ENCODE measurements at places on chromosomes 5 and 9. TPM values are rescaled to one million over a fixed set of nuclear protein-coding genes. Genes with fewer than 3 reads are reported as not detected.

DNA sequence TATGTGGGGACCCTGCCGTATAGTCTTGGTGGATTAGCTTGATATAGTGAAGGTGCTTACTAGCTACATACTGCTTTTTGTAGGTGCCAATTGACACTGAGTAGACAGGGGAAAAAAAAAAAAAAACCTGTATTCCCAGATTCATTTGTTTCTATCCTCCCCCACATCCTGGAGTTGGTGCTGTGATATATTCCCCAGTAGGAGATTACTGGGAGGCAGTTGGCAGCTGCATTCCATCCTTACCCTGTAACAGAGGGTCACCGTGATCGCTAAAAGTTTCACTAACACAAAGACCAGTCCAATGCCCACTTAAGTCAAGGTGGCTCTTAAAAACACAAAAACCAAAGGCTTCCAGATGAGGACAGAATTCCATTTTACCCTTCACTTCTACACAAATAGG lies 27.4 kb upstream of the TOMM5 start:
- no peak overlapping the region for H3K4me3 ChIP-seq
- no peak overlapping the region for H3K27ac ChIP-seq
- DNase-seq, result no peak
- H3K4me1 ChIP-seq, result no peaks in the 10 kb centered on the region

DNA sequence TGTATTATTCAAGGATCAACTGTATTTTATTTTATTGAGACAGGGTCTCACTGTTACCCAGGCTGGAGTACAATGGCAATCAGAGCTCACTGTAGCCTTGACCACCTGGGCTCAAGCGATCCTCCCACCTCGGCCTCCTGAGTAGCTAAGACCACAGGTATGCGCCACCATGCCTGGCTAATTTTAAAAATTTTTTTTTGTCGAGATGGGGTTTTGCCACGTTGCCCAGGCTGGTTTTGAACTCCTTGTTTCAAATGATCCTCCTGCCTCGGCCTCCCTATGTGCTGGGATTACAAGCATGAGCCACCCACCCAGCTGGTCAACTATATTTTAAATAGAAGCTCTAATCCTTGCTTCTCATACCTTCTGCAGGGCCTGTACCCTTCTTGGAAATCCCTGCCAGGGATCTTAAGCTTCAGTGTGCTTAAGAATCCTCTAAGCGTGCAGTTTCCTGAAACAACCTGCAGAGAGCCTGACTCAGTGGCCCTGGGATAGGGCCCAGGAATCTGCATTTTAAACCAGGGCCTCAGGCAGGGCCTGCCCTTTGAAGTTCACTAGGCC lies 2.9 kb downstream of the AKNA start:
- H3K4me1 ChIP-seq, result peaks cover 82% of the 10 kb centered on the region
- H3K27me3 ChIP-seq, result no peaks in the 10 kb centered on the region
- peak overlapping the region; percentile 77 for H3K4me3 ChIP-seq

CMBL gene
- total RNA-seq, result 21.7 TPM

GRCh38 chr5:28862137-28862859 lies 1823.9 kb upstream of the CDH9 start:
- no peaks in the 10 kb centered on the region for H3K36me3 ChIP-seq
- H3K4me1 ChIP-seq, result no peaks in the 10 kb centered on the region
- H3K27ac ChIP-seq, result no peak overlapping the region
- no peaks in the 10 kb centered on the region for H3K27me3 ChIP-seq
- no peak for DNase-seq

- no peaks in the 10 kb centered on the region for H3K36me3 ChIP-seq
- peak overlapping the region; percentile 73 for H3K4me3 ChIP-seq
- no peak for DNase-seq
- peak overlapping the region; percentile 78 for H3K27ac ChIP-seq
Observed at GRCh38 chr9:110050925-110051355, 157.0 kb downstream of the C9orf152 start.

GPX3 gene
- total RNA-seq, result 855 TPM

NIM1K gene
- total RNA-seq, result 4.8 TPM

SLC25A2 gene
- total RNA-seq, result 0.71 TPM

UGT3A2 gene
- total RNA-seq, result not detected

DNA sequence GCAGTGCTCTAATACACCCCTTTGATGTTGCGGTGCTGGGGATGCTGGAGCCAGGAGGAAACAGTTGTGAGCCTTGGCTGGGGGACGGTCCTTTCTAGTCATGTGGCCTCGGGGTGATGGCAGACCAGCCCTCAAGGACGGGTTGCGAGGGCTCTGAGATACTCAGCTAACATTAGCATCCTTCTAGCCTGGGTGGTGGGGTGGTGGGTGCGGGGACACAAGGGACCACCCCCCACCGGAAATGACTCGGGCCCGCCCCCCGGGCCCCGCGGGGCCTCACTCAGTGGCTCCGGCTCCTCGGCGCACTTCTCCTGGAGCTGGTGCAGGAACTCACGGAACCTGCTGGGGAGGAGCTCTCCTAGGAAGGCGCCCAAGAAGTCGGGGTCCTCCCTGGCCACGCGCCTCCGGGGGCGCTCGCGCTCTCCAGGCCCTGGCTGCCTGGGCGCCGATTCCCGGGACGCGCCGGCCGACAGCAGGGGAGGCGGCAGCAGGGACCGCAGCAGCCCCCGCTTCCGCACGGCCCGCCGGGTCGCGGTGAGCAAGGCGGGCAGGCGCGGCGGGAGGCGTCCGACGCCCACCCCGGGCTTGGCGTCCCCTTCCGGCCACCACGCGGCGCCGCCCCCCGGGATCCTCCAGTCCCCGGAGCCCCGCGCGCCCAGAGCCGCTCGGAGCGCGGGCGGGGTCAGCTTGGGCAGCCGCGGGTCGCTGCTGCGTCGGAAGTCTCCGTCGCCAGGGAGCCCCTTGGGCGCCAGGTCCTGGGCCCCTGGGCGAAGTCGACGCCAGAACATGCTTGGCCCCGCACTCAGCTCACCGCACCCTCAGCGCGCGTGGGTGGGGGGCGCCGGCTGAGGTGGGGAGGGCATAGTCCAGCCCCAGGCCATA lies 873 bp downstream of the C9orf50 start:
- peak overlapping the region; percentile 49 for H3K4me3 ChIP-seq
- peaks cover 14% of the 10 kb centered on the region for H3K27me3 ChIP-seq
- H3K36me3 ChIP-seq, result no peaks in the 10 kb centered on the region

Measured in lower lobe of right lung (tissue), 2 donors.